Left lobe of liver (tissue), 2 donors: ENCODE measurements at places on chromosomes 11 and 22.

DNA sequence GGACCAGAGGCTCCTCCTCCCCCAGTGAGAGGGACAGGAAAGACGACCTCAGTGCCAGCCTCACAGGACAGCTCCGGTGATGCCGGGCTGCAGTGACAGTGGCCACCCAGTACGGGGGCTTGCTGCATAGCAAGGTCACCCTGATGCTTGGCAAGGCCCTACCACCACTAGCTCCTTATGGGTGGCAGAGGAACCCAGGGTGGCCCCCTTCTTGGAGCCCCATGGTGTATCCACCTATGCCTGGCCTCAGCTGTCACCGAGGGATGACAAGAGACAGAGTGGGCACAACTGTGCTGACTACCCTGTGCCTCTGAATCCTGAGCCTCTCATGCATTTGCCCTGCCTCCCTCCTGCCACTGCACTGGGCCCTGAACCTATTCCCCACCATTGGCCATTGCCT is 809.2 kb downstream of the TBC1D22A start:
- DNase-seq, result no peak

GRCh38 chr22:48569476-48570233 is 1258.0 kb downstream of the BRD1 start:
- no peak for DNase-seq

- DNase-seq, result no peak
These were observed 18.4 kb downstream of the FDX1 start for GRCh38 chr11:110447897-110448745.

DNA sequence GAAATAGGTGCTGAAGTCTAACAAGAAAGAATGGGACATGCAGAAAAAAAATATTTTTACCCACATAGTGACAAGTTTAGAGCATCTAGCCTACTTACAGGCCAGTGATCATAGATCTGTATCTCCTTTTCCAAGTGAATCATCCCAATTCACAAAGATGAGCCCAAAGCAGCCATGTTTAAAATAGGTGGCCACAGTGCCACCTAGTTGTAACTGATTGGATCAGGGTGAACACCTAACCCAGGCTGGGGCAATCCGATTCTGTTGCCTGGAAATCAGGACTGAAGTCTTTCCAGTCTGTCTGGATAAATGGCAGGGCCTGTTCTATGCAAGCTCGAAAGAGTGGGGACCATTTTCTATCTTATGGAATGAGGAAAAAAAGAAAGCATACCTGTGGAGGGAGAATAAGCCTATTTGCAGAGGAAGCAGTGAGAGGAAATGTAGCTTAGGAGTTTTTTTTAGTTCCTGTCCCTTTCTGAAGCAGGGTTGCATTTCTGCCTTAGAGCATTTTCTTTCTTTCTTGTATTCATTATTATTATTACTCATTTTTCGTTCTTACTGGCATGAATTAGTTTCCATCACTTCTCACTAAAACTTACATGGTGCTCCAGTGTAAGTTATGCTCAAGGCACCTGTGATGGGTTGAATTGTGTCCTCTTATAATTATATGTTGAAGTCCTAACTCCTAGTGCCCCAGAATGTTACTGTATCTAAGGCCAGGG is 113.2 kb upstream of the RAG2 start:
- no peak for DNase-seq

GRCh38 chr11:70314730-70315129 is 44.2 kb downstream of the PPFIA1 start:
- no peak for DNase-seq

- no peak for DNase-seq
These were observed 4.1 kb downstream of the SERPINH1 start for GRCh38 chr11:75565916-75566762.

DNA sequence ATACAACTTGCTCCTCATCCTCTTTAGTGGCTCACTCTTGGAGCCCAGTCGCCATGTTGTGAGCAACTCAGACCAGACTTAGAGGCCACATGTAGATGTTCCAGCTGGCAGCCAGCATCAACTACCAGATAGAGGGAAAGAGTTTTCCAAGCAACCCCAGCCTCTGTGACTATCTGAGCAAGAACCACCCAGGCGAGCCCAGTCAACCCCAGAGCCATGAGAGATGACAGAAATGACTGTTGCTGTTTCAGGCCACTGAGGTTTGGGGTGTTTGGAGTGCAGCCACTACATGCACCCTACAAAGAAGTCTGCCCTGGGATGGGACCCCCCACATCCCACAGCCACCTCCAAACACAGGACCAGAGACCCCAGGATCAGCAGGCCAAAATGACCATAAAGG is 24.8 kb upstream of the CLDN5 start:
- DNase-seq, result no peak

GRCh38 chr11:65426839-65427690 is 4.5 kb downstream of the NEAT1 start:
- DNase-seq, result peak; percentile 70

DNA sequence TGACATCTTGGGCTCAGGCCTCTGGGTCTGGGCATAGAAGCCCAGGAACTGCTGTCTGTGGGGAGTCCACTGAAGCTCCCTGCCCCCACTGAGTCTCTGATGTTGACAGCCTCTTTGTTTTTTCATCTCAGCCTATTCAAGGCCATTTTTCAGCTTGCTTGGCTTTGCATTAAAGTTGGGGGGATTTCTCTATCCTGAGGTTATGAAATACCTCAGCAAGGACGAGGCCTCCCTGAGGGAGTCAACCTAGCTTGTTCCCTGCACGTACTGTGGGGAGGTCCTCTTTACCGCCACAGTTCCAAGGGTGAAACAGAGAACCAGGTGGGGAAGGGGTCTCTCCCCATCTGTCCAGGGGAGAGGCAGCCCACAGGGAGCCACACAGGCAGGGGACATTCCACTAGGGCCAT is 8.4 kb downstream of the KCNQ1OT1 start:
- no peak for DNase-seq

DNA sequence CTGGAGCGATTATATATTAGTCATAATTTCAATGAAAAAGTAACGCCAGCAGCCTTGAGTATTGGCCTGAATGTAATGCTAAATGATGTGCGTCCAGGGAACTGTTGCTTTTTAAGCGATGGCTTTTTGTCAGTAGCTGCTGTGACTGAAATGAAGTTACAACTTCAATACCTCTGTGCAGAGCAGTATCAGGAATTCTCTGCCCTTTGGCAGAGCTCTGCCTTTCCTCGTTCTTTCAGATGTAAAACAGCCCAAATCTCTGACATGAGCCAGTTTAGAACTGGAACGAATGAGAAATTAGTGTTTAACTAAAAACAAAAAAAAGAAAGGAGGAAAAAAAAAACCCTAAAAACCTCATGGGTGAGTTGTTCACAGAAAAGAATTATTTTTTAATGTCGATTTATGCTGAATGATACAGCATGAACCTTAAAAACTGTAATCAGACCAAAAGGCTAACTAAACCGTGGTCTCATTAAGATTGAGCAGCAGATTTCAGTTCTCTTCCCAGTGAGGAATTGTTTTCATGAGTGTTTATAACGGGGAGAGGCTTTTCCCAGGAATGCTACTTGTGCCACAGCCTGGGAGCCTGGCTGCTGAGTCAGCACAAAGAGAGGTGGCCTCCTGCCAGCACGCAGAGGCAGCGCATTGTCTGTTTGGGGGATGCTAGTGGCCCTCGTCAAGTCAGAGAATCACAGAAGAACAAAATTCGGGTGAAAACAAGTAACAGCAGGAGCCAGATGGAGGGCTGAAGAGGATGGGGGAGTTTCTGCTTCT is 146.2 kb upstream of the RASSF10 start:
- DNase-seq, result peak; percentile 60

GRCh38 chr11:108873310-108873709 is 208.4 kb downstream of the DDX10 start:
- DNase-seq, result no peak

GRCh38 chr11:407651-408123 is 7.1 kb downstream of the SIGIRR start:
- DNase-seq, result no peak

GRCh38 chr11:789943-790342 is at the start of gene CEND1:
Gene CEND1 (minus strand): TSS chr11:790090. CDS start chr11:788576, 1,514 bp downstream.
- peak; percentile 56 for DNase-seq

- no peak for DNase-seq
These were observed 12.2 kb downstream of the FAR1 start for GRCh38 chr11:13680501-13681264.

DNA sequence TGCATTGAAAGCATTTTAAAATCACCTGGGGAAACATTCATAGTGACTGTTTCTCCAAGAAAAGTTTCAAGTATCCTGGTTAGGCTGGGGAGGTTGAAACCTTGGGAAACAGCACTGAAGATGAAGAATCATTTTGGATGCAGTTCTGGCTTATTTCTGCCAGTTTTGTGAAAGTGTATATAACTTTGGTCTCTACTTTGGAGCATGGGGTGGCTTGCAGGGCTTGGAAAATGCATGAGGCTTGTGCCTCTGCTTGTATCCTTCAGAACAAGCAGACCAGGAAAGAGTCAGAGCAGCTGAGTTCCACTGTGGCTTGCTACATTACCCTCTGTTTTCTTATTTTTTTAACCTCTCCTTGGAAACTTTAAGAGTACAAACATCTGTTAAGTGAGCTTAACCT is 19.5 kb downstream of the SLC5A12 start:
- no peak for DNase-seq

DNA sequence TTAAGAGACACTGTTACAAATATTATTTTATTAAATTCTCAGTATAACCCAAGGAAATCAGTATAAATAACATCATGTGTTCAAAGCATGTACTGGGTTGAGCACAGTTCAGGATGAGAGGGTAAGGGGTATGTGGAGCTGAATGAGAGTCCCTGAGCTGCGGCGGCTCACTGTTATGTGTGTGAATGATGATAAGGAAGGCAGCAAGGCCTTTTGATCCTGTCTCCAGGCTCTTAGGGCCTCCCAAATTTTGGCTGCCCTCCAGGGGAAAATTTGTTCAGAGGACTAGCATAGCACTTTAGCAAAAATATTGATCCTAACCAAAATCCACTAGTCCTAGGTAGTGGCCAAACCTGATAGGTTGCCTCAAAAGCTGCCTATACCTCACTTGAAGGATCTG is 86.1 kb upstream of the SPON1 start:
- no peak for DNase-seq

DNA sequence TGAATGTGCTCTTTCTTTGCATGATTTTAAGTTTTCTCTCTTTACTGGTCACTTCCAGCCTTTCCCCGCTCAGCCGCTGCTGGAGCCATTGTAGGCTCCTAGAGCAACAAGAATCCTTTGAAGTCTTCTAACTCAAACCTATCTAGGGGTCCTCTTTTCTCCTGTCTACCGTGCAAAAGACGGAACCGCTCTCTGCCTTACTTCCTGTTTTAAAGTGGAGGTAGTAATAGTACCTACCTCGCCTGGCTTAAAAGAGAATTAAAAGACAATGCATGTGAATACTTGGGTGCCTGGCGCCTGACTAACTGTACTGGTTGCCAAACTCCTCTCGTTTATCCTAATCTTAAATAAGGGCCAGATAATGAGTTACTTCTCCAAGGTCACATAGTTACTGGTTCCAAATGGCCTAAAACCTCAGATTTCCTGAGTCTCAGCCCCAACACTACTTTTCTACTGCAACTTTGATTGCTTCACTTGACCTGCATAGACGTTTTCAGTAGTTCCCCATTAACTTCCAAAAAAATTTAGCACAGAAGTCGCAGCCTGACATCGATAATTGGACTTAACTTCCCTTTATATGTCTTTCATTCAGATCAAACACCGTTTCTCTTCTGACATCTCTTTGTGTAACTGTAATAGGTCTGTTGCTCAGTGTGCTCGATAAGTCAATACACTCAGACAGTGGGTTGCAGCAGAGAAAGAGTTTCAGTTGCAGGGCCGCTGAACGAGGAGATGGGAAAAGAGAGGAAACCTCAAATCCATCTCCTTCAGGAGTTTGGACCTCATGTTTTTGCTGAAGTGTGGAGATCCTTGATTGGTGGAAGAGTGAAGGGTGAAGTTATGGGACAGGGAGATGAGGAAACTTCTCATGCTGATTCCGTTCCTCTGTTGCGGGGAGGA is 891 bp downstream of the SAMM50 start:
- DNase-seq, result no peak
